ENCODE measurements at places on chromosomes 6 and 20. TPM values are rescaled to one million over a fixed set of nuclear protein-coding genes. Genes with fewer than 3 reads are reported as not detected.

Gene ATP9A
- 128 TPM for total RNA-seq

Gene PABPC1L
- total RNA-seq: 71.7 TPM

Gene LCA5
- 15.4 TPM for total RNA-seq

Gene CD24
- 11.5 TPM for total RNA-seq

Gene MTCH1
- total RNA-seq: 227 TPM

Gene TRERF1
- total RNA-seq: 40.4 TPM

Gene PPP1R18
- total RNA-seq: 9.3 TPM

Gene C6orf141
- total RNA-seq: 41.3 TPM

Gene TFAP2C
- 1.9 TPM for total RNA-seq

Gene CRIP3
- 33.4 TPM for total RNA-seq

Gene AK9
- total RNA-seq: 49.4 TPM

Gene LAMA4
- 61.0 TPM for total RNA-seq

Gene RALGAPB
- total RNA-seq: 49.9 TPM

Gene SALL4
- total RNA-seq: 23.5 TPM

Gene RXRB
- 42.9 TPM for total RNA-seq

All from testis (tissue), 5 donors.